ENCODE measurements at places on chromosomes 12 and 14. TPM values are rescaled to one million over a fixed set of nuclear protein-coding genes. Genes with fewer than 3 reads are reported as not detected.
A peak's percentile ranks its signal among the peaks of the same experiment; 100 is the strongest.

GRCh38 chr14:79699206-79699605 lies 512.1 kb downstream of the DIO2 start:
- DNase-seq, result no peak

GRCh38 chr14:92563359-92563758 lies 49.8 kb downstream of the RIN3 start:
- no peak for DNase-seq

- no peak for DNase-seq
These were observed 8.9 kb upstream of the METTL17 start for GRCh38 chr14:20980906-20981305.

DNA sequence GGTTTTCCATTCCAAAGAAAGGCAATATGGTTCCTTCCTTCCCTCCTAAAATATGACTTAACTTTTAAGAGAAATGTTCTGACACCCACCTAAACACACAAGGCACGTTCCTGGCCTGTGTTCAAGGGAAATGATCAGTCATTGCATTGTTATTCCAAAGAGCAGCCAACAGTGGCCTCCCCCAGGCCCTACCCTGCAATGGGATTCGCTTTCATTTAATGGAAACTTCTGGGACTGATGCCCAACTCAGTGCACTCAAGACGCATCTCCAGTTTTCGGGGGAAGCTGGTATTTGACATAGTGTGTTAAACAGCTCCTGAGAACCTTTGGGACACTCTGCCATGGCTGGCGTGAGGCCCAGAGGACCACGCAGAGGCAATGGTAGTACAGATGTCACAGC lies 65.9 kb downstream of the DDX51 start:
- no peak for DNase-seq

PAPOLA gene
- 109 TPM for total RNA-seq

SAMD15 gene
- total RNA-seq, result 1.4 TPM

DNA sequence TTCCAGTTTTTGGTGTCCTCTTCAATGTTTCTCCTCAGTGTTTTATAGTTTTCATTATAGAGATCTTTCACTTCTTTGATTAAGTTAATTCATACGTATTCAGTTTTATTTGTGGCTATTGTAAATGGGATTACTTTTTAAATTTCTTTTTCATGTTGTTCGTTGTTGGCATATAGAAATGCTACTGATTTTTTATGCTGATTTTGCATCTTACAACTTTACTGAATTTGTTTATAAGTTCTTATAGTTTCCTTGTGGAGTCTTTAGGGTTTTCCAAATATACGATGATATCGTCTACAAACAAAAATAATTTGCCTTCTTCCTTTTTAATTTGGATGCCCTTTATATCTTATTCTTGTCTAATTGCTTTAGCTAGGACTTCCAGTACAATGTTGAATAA lies 9.7 kb upstream of the SDR9C7 start:
- DNase-seq, result no peak

DNA sequence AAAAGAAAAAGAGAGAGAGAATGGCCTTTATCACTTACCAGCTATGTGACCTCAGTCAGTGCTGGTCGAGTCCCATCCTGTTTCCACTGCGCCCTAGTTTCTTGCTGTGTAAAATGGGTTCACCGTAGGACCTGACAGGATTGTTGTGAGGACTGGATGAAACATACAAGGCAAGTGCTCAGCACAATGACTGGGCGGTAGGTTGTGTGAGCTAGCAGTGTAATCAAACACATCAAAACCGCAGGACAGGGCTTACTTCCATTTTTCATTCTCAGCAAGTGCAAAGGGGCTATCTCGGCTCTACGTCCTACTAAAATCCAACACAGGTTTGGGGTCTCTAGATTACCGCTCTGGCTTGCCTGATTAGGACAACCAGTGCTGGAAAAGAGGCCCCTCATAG lies 36.4 kb upstream of the ATXN2 start:
- DNase-seq, result no peak

DNA sequence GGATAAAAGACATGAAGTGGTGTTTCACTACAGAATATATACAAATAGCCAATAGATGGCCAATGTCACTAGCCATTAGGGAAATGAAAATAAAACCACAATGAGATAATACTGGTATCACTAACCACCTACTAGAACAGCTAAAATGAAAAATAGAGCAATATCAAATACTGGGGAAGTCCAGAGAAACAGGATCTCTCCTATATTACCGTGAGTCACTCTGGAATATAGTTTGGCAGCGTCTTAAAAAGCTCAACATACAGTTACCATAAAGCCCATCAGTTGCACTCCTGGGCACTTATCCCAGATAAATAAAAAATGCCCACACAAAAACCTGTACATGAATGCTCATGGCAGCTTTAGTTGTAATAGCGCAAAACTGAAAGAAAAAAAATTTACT lies 101.7 kb downstream of the TMTC1 start:
- no peak for DNase-seq

RABGGTA gene
- 34.9 TPM for total RNA-seq

GRCh38 chr12:28955491-28955890 lies 193.6 kb upstream of the FAR2 start:
- DNase-seq, result no peak

- peak; percentile 95 for DNase-seq
These were observed at the start of gene NID2 for GRCh38 chr14:52068615-52069306. NID2 (minus strand) TSS chr14:52069059; CDS start chr14:52068994, 65 bp downstream.

GRCh38 chr12:111063295-111064026 lies 143.1 kb upstream of the MYL2 start:
- DNase-seq, result no peak

LRTM2 gene
- total RNA-seq, result not detected

- DNase-seq, result no peak
These were observed 135.7 kb upstream of the SEL1L start for GRCh38 chr14:81669308-81669707.

- DNase-seq, result no peak
These were observed 33.4 kb downstream of the CORO1C start for GRCh38 chr12:108697905-108698304.

BICDL1 gene
- 0.26 TPM for total RNA-seq

LMO3 gene
- total RNA-seq, result not detected

LRRK2 gene
- 0.35 TPM for total RNA-seq

SRRM4 gene
- not detected for total RNA-seq

MYH6 gene
- total RNA-seq, result not detected

GRCh38 chr14:82905762-82906161 lies 1372.1 kb upstream of the SEL1L start:
- DNase-seq, result no peak

DNA sequence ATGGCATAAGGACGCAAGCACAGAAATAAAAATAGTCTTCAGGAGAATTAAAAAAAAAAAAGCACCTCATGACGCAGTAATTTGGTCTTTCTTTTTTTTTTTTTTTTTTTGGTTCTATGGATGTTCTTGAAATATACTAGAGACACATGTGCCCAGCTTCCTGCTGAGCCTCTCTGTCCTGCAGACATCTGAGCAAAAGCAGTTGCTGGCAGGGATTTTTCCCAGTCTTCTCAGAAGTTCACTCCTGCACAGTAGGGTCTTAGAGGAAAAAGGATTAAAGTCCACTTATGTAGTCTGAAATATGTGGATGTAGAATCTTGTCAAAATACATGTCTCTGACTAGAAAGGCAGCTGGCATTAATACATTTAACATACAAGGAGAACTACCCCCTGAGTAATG lies 1888.1 kb upstream of the SEL1L start:
- no peak for DNase-seq

GRCh38 chr12:89880690-89881350 lies 172.2 kb upstream of the ATP2B1 start:
- no peak for DNase-seq

DNA sequence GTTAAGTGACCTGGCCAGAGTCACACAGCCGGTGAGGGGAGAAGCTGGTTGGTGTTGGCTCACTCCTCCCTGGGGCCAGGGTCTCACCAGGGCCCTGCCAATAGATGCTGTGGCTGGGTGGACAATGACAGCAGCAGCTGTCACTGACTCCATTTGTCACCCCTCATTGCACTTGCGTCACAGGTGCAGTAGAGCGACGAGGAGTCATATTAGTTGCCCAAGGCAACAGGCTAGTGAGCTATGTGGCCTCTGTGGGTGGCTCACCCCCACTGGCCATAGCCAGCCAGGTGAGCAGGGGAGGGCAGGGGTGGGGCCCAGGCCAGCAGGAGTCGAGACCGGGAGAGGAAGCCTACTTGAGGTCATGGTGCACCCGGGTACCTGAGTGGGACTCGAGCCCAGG lies 9.7 kb downstream of the SLC25A47 start:
- DNase-seq, result peak; percentile 59

DNA sequence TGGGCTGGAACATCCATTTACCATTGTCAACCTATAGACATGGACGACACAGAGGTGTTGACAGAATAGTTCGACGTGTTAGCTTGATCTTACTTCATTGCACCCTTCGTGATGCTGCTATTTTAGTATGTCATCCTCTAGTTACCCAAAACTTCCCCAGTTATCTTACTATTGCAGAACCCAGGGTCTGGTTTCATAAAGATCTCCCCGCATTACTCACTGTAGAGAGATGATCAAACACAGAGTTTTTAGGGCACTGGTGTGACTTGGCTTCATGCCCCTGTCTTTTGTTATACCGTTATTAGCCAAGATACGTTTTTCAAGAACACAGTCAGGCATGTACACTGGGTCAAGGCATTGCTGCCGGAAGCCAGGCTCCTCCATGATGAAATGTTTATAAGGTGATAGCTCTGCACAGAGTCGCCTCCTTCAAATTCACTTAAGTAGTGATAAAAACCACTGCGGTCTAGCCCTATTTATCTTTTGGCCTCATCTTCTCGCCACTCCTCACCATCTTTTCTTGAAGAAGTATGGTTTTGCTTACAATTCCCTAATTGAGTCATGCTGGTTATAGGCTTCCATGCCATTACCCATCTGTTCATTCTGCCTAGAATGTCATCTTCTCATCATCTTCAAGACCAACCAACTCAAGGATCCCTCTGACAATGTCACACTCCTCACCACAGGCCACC lies 1127.9 kb downstream of the VRK1 start:
- DNase-seq, result no peak

RASAL1 gene
- not detected for total RNA-seq

GRCh38 chr14:105060751-105061427 lies 4.3 kb downstream of the GPR132 start:
- no peak for DNase-seq

GRCh38 chr12:22653075-22653474 lies 28.1 kb downstream of the ETNK1 start:
- no peak for DNase-seq

- no peak for DNase-seq
These were observed 413.6 kb downstream of the GXYLT1 start for GRCh38 chr12:41731061-41731460.

Data from chondrocyte (in vitro differentiated cells).